ENCODE measurements at places on chromosomes 16 and 17.

GRCh38 chr17:72489272-72489641 lies 368.4 kb downstream of the SOX9 start:
- no peak for DNase-seq

DNA sequence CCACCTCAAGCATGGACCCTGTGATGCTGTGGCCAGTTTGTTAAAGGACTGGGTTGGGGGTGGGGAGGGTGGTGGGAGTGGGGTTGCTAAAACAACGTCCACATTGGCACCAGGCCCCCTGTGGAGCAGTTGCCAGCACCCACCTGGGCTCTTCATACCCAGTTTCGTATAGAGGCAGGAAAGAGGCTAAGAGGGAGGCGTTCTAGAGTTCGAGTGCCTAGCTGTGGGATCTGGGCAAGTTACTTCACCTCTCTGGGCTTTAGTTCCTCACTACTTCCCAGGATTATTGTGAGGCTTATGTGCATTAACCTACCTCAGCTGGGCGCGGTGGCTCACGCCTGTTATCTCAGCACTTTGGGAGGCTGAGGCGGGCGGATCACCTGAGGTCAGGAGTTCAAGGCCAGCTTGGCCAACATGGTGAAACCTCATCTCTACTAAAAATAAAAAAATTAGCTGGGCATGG lies 1.4 kb downstream of the MFAP4 start:
- no peak for DNase-seq

- no peak for DNase-seq
Observed at GRCh38 chr16:57026778-57027062, 37.4 kb downstream of the NLRC5 start.

DNA sequence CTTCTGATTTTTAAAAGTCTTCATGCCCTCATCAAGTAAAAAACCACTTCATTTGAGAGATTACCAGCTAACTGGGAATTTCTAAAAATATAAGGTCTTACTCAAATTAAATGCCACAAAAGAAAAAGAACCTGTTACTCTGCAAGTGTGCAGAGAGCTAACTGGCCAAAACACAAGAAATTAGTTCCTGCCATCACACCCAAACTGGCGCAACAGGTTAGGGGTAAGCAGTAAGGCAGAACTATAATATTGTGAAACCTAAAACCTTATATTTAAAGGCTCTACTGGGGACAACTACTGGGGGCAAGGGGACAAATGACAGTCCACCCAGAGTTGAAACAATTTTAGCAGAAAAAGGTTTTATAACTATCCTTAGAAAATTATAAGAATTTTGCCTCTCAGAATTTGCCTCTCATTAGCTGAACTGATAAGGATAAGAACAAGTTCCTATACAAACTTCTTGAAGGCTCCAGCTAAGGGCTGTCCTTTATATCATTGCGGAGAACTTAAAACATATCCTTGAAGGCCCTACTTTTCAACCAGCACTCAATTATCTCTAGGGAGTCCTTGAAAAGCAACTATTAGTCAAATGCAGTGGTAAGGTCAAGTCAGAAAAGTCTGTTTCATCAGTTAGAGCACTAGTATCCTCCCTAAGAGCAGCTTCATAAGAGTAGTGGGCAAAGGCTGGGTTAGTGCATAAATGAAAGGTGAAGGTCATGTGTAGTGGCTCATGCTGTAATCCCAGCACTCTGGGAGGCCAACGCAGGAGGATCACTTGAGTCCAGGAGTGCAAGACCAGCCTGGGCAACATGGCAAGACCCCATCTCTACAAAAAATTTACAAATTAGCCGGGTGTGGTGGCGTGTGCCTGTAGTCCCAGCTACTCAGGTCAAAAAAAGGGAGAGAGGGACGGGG lies 31.5 kb downstream of the SMURF2 start:
- no peak for DNase-seq

DNA sequence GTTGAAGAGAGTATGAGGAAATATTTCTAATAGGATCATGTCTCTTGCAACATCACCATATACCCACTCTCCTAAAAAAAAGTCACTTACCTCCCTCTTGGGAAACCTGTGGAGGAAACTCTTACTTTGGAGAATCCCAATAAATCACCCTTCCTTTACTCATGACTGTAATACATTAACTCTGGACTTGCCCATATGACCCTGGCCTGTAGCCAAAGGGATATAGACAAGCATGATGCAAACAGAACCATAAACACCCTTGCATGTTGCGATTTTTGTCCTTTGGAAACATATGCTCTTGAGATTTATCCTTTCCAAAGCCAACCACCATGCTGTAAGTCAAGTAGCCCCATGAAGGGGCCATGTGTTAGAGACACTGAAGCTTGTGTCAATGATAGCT lies 19.5 kb downstream of the CDH11 start:
- DNase-seq, result peak; percentile 62

DNA sequence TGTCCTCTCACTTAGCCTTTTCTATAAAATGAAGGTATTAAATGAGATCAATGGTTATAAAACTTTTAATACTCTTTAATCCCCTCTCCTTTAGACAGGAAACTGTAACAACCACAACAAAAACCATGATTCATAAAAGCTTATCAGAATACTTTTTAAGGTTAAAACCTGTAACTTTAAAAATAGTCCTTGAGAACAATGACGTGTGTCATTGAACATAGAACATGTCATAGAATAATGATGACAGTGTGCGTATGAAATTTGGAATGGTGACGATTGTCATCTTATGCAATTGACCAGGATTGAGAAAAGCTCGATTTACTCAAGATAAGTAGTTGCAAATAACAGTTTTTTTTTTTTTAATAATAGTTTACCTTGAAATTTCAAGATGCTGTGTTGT lies 94.1 kb downstream of the PLCG2 start:
- no peak for DNase-seq
